ENCODE measurements at places on chromosomes 13 and 19.

- DNase-seq, result peak; percentile 19
Measured at GRCh38 chr19:19475849-19476828, 39.2 kb downstream of the TSSK6 start.

- no peak for DNase-seq
Measured at GRCh38 chr19:49812452-49812996, 568 bp downstream of the FUZ start.

- DNase-seq, result no peak
Measured at GRCh38 chr19:8449830-8450229, 5.1 kb downstream of the HNRNPM start.

GRCh38 chr13:35531526-35531925 lies 55.0 kb upstream of the MAB21L1 start:
- DNase-seq, result no peak

DNA sequence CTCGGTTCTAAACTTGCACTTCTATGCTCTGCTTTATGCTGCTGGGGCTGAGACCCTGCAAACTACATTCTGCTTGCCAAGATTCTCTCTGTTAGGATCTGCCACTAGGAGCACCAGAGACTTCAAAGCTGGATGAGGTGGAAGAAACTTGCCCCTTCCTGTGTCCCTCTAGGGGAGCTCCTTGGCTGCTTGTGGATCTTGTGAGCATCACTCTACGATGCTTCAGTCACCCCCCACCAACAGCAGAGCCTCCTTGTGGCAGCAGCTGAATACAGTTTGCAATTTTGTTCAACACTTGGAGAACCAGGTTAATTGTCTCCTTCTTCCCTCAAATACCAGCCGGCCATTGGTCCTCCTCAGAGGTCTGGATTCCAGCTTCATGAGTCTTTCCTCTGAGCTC lies 310.6 kb downstream of the FGF14 start:
- no peak for DNase-seq

DNA sequence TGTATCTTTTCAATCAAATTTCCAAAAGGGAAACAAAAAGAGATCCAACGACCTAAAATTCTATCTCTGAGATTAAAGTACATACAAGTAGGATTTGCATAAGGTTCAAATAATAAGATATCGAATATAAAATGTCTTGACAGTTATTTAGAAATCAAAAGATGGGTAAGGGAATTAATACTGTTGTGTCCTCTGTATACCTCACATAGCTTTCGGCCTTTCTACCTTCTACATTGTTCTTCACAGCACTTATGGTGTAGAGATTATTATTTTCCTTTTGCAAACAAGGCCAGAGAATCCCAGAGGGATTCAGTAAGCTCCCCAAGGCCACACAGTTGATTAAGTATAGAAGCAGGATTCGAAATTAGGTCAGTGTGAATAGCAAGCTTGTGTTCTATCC lies 403.6 kb downstream of the SPRY2 start:
- no peak for DNase-seq

GRCh38 chr13:110980921-110981320 lies 66.1 kb upstream of the ANKRD10 start:
- no peak for DNase-seq

DNA sequence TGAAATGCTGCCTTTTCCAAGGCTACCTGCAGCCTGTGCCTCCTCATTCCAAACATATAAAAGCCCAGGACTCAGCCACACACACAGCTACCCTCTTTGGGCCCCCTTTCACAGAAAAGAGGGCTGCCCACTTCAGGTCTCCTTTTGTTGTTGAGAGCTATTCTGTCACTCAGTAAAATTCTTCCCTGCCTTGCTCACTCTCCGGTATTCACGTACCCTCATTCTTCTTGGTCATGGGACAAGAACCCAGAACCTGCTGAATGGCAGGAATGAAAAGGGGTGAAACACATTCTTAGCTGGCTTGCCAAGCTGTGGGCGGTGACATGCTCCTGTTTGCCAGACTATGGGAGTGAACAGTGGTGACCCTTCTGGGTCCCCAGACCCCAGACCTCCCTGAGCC lies 338.0 kb upstream of the ATXN8OS start:
- DNase-seq, result no peak

DNA sequence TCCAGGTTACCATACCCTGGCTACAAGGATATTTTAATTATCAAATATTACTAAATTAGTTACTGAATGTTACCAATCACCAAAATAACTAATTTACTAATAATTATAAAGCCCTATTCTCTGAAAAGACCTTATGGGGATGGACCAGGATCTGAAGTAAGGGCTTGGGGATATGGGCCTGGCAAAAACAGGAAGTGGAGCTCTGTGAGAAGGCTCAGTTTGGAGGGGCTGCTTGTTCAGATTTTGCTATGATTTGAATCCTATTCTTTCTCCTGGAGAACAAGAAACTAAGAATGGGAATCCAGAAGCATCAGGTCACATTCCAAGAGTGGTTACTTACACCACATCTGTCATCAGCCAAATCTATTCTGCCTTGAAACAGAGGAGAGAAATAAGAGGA lies 148.1 kb downstream of the DNAJC15 start:
- DNase-seq, result no peak

DNA sequence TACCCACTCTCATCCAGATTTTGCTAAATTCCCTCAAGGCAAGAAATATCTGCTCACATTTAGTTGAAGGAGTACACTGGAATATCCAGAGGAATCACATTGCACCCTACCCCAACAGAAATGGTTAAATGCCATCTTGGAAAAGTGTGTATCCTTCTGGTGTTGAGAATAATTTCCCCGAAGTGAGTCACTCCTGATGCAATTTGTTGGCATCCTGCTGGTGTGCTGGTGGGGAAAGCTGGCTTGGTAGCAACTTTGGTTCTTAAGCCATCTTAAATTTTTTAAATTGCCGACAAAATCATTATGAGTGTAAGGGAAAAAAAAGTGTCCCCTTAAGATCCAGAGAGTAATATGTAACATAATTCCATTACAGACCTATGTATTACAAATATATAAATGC lies 337.3 kb upstream of the DACH1 start:
- DNase-seq, result no peak

Data from cerebellar nuclear complex (tissue), 1 donor.